Stimulated activated effector memory CD8-positive, alpha-beta T cell treated with anti-CD3 and anti-CD28 coated beads, Interleukin-12 subunit alpha, Interleukin-12 subunit beta, amount 100 ng/mL, for 72 hours (primary cell): ENCODE measurements at places on chromosomes 6 and 20.

DNA sequence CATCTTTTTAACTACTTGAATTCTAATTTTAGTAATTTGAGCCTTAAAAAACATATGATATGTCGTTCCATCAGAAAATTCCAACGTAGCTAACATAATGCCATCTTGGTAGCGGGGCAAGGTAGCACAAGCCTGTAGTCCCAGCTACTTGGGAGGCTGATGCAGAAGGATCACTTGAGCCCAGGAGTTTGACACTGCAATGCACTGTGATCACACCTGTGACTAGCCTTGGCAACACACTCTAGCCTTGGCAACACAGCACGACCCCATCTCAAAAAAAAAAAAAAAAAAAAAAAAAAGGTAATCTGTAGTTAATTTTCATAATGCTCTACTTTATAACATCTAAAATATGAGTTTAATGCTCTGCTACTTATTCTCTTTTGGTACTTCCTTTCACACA, 6.7 kb downstream of the BCLAF1 start:
- DNase-seq, result no peak

DNA sequence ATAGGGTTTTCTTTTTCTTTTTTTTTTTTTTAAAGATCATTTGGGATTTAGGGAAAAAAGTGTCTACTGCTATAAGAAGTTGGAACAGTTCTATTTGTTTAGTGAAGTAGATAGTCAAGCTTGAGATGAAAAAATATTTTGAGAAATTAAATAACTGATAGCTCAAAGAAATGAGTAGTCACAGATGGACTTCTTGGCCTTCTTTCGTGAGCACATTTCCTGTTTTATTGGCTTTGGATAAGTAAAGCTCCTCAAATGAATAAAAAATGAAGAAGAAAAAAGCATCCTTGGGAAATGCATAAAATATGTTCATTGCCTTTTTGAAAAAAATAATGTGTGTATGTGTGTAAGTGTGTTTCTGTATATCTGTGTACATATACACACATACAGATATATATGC, 515.9 kb downstream of the GRIK2 start:
- no peak for DNase-seq

DNA sequence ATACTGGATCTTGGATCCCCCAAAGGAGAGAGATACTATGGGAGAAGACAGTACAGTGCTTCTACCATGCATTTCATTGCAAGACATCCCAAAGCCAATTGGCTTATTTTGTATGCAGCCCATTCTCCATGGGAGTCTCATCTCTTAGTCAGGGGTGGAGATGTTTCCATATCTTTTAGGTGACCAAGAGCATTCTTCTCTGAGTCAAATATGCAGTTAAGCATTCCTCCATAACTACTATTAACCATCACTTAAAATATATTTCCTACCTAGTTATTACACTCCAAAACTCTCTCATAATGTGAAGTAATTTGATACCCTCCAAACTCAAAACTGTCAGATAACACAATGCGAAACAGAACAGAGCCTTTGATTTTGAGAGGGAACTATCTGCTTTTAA, 542.6 kb downstream of the HDGFL1 start:
- DNase-seq, result no peak

- DNase-seq, result no peak
Measured at GRCh38 chr6:50962213-50962759, 143.6 kb downstream of the TFAP2B start.

- DNase-seq, result no peak
Measured at GRCh38 chr20:4082406-4083097, 67.2 kb upstream of the RNF24 start.

- DNase-seq, result no peak
Measured at GRCh38 chr20:51463998-51464397, 78.5 kb downstream of the NFATC2 start.

GRCh38 chr6:142376800-142377496, 75.1 kb downstream of the ADGRG6 start:
- DNase-seq, result no peak

DNA sequence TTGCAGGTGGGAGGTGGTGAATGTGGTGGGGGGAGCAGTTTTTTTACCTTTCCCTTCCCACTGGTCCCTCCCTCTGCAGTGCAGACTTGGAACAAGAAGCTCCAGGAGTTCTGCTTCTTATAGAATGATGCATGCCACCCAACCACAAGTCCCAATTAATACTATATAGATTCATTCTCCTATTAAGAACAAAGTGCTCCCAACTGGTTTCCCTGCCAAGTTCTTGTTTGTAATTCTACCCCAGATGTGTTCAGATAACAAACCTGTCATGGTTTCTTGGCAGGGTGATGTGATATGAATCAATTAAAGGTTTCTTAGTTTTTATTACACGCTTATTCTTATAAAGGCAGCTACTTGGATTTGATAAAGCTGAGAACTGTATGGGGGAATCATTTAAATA, 23.9 kb downstream of the HDDC2 start:
- no peak for DNase-seq

DNA sequence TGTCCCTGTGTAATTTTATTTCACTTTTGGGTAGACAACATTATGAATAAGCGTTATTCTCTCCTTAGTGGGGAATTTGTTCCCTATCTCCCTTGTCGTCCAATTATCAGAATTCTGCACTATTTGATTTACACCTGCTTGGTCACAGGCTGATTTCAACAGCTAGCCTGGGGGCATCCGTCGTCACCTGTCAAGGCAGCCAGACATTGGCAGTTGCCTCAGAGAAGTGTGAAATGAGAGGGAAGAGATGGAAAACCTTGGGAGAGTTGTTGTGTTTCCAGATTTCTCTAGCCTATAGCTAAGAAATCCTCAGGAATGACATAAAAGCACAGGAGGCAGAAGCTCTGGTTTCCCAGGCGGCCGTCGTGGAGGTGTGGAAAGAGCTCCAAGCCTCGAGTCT, 891 bp upstream of the GHRH start:
- no peak for DNase-seq

DNA sequence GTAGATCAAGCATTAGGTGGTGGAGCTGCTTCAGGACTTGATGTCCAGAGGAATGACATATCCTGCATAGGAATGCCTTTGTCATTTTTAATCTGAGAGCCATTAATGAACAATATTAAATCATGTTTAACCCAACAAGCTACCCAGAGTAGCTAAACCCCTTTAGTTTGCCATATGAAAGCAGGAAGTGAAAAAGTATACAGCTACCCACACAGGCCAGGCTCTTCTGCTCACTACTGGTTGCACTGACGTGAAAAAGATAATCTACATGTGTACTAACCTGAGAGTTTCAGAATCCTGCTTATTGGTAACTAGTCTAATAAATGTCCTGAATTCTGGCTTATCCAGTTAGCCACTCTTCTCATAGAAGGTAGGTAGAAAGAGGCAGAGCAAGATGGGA, 19.9 kb downstream of the GLYATL3 start:
- DNase-seq, result no peak

GRCh38 chr20:32512047-32512385, 73.1 kb downstream of the NOL4L start:
- no peak for DNase-seq

- no peak for DNase-seq
Measured at GRCh38 chr6:51857134-51857533, 230.3 kb downstream of the PKHD1 start.

DNA sequence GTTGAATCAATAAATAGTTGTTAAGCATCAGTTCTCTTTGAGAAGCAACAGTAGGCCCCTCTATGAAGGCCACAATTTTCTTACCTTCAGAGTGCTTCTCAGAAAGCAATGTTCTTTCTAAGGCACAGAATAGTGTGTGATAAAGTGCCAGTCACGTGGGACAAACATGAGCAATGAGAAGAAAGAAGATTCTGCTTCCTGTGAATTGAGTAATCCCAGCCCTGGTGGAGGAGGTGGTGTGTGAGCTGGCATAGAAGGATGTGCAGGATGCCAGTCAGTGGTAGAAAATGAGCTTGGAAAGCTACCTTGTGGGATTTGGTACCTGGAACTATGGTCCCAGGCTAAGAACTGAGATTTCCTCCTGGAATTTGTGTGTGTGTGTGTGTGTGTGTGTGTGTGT, 21.7 kb downstream of the KIZ start:
- DNase-seq, result no peak

GRCh38 chr6:148758492-148758891, 11.7 kb downstream of the UST start:
- DNase-seq, result peak; percentile 76

GRCh38 chr6:128511506-128511905, 8.9 kb downstream of the PTPRK start:
- no peak for DNase-seq

- no peak for DNase-seq
Measured at GRCh38 chr20:63355781-63356295, 5.3 kb downstream of the CHRNA4 start.

DNA sequence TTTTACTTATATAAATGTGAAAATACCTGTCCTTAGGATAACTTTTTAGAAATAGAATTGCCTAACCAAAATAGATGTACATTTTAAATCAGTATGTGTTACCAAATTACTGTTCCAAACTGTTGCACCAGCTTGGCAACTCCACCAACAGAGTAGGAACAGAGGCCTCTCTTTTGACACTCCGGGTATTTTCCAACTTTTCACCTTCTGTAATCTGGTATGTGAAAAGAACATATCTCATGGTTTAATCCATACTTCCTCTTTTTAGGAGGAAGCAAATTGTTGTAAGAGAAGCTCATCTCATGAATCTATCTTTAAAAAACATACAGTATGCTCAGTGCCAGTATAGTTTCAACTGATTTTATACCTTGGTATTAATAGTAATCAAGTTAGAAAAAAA, 24.9 kb downstream of the RNF144B start:
- DNase-seq, result no peak

GRCh38 chr20:42272516-42272915, 654.3 kb upstream of the CHD6 start:
- no peak for DNase-seq

- no peak for DNase-seq
Measured at GRCh38 chr6:108993876-108994275, 100.8 kb downstream of the SESN1 start.

GRCh38 chr20:53149148-53149889, 177.2 kb downstream of the TSHZ2 start:
- no peak for DNase-seq

GRCh38 chr20:40565001-40565681, 123.9 kb downstream of the MAFB start:
- DNase-seq, result no peak

GRCh38 chr6:42251500-42251899, 33.8 kb upstream of the MRPS10 start:
- DNase-seq, result no peak

GRCh38 chr6:35468181-35468979, at the start of gene RPL10A:
Gene RPL10A (plus strand): TSS chr6:35468401. CDS start chr6:35468435, 34 bp downstream.
- peak; percentile 93 for DNase-seq

DNA sequence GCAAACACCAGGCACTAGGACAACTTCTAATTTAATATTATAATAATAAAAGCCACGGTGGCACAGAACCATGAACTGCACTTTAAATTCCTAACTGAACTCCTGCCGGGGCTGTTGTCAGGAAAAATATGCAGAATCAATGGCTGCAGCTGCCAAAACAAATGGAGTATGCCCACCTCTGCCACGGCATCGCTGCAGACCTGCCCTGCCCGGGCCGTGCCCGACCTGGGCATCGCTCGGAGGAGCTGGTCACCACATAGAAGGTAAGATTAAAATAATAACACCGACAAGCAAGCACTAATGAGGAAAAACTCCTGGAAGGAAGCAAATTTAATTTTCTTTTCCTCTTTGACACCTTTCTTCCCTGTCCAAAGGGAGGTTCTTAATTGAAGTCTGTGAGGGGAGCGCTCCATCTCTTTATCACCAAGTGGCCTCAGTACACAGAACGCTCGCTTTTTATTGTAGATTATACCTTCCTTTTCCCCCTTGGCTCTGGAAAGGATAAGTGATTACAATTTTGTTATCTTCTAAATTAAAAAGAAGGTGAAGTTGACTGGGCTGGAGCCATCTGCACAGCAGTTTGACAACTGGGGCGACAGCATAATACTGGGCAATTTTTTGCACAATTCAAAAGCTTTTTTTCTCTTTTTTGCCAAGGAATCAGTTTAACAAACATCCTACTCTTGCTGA, 351.3 kb downstream of the ZFAND3 start:
- DNase-seq, result no peak

DNA sequence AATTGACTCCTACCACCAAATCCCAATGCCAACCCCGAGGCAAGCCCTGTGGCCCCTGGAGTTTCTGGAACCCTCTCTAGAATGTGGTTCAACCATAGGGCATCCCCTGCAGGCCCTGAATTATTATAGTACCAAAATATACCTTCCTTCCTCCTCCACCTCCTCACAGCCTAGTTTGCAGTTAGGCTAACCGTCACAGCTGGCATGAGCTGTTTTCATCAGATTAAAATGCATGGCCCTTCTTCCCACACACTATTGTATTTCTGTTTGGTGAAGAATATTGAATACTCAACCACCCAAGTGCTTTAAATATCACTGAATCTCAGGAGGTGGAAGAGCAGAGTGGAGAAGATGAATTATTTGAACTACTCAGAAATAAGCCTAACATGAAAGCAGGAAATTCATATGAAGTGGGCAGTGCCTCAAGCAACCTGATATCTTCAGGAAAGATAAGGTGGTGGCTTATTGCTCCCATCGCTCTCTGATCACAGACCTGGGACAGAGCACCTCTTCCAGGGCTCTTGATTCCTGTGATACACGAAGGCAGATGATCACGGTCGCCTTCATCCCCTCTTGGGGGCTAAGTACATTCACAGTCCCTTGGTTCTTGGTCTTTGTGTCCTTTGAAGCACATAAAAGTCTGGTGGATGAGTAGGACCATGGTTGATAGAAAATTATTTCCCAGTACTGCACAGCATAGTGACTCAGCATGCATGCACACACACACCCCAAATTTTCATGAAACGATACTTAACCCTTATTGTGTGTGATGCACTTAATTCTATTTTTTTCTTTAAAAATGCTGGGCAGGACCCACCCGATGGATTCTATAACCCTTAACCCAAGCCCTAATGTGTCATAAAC, 90.9 kb downstream of the PSMG4 start:
- no peak for DNase-seq

- no peak for DNase-seq
Measured at GRCh38 chr6:157989541-157990289, 8.1 kb downstream of the SYNJ2 start.

DNA sequence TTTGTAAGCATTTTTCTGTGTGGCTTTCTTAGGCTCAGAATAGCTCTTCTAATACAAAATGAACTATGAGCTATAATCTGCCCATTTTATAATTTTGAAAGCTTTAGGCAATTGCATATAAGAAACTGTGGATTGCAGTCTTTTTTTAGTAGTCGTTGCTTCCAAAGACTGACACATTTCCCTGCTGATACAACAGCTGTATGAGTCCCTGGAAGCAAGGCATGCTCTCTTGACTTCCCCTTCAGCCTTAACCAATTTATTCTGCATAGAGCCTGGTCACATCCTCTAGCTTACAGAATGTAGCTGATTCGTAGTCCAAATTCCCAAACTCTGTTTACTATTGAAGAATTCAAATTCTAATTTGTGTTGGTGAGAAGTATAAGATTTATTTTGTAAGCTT, 155.3 kb upstream of the EYA4 start:
- no peak for DNase-seq
